Aorta (tissue), 5 donors: ENCODE measurements at places on chromosomes 7 and 10. TPM values are rescaled to one million over a fixed set of nuclear protein-coding genes. Genes with fewer than 3 reads are reported as not detected.

Gene ADAM12
- 9.4 TPM for total RNA-seq

- no peak for DNase-seq
- H3K4me3 ChIP-seq, result no peak overlapping the region
- H3K4me1 ChIP-seq, result no peaks in the 10 kb centered on the region
- no peak overlapping the region for H3K27ac ChIP-seq
- no peaks in the 10 kb centered on the region for H3K36me3 ChIP-seq
Observed at GRCh38 chr10:34006471-34006870, 672.0 kb upstream of the NRP1 start.

DNA sequence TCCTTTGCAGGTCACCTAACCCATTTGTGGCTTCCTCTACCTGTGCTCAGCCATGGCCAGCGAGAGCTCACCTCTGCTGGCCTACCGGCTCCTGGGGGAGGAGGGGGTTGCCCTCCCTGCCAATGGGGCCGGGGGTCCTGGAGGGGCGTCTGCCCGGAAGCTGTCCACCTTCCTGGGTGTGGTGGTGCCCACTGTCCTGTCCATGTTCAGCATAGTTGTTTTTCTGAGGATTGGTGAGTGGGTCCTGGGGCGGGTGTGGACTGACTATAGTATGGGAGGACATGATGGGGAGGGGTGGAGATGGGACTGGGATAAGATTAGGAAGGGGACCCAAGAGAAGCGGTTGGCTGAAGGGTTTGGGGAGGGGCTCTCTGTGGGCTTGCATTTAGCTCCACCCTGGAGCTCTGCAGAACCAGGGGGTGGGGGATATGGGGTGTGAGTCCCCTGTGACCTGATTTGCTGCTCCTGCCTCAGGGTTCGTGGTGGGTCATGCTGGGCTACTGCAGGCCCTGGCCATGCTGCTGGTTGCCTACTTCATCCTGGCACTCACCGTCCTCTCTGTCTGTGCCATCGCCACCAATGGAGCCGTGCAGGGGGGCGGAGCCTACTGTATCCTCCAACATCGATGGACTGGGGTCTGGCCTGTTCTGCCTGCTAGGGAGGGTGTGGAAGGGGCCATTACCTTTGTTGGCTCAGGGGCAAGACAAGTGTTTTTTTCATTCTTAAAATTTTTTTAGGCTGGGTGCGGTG lies 1.8 kb downstream of the SLC12A9 start:
- H3K4me3 ChIP-seq, result no peak overlapping the region
- no peaks in the 10 kb centered on the region for H3K36me3 ChIP-seq
- no peaks in the 10 kb centered on the region for H3K4me1 ChIP-seq
- no peak for DNase-seq
- no peak overlapping the region for H3K27ac ChIP-seq

DNA sequence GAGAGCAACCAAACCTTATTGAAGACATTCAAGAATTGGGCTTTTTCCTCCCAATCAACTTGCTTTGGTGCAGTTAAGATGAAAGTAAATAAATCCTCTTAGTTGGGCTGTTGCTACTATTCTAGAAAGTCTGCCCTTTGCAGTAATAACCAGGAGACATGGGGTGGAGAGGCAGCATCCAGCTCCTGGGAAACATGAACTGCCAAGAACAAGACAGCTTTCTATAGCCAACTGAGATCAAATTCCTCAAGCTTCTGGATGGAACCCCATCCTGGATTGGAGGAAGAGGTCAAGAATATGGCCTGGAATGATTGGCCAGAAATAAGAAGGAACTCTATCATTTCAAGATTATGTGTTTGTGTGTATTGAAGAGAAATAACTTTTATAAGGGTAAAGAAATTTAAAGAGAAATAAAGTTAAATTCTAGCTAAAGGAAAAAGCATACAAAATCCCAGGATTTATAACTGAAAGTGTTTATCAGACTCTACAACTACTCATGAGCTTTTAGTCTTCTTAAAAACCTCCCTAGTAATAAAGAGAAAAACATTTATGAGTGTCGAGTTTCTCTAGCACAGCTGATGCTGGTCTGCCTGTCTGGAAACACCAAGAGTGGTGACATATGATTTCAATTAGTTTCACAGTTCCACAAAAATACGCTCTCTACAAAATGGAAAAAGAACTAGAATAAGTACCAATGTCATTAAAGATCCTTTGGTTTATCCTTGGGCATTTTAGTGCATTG lies 70.1 kb upstream of the COL1A2 start:
- no peaks in the 10 kb centered on the region for H3K36me3 ChIP-seq
- peaks cover 2% of the 10 kb centered on the region for H3K4me1 ChIP-seq
- no peak for DNase-seq
- no peak overlapping the region for H3K27ac ChIP-seq

Gene SPDYE18
- total RNA-seq, result 1.3 TPM

GRCh38 chr10:130491693-130492050 lies 355.5 kb downstream of the GLRX3 start:
- H3K36me3 ChIP-seq, result no peaks in the 10 kb centered on the region
- H3K27ac ChIP-seq, result no peak overlapping the region
- no peak for DNase-seq
- H3K27me3 ChIP-seq, result no peaks in the 10 kb centered on the region

Gene DDX21
- 52.4 TPM for total RNA-seq

GRCh38 chr7:132915647-132916046 lies 166.2 kb downstream of the CHCHD3 start:
- H3K27ac ChIP-seq, result no peak overlapping the region
- no peaks in the 10 kb centered on the region for H3K36me3 ChIP-seq
- no peaks in the 10 kb centered on the region for H3K4me1 ChIP-seq
- no peaks in the 10 kb centered on the region for H3K27me3 ChIP-seq

Gene CPN1
- total RNA-seq, result not detected
